Karpas-422 (cell line): ENCODE measurements at places on chromosomes 4 and X.

DNA sequence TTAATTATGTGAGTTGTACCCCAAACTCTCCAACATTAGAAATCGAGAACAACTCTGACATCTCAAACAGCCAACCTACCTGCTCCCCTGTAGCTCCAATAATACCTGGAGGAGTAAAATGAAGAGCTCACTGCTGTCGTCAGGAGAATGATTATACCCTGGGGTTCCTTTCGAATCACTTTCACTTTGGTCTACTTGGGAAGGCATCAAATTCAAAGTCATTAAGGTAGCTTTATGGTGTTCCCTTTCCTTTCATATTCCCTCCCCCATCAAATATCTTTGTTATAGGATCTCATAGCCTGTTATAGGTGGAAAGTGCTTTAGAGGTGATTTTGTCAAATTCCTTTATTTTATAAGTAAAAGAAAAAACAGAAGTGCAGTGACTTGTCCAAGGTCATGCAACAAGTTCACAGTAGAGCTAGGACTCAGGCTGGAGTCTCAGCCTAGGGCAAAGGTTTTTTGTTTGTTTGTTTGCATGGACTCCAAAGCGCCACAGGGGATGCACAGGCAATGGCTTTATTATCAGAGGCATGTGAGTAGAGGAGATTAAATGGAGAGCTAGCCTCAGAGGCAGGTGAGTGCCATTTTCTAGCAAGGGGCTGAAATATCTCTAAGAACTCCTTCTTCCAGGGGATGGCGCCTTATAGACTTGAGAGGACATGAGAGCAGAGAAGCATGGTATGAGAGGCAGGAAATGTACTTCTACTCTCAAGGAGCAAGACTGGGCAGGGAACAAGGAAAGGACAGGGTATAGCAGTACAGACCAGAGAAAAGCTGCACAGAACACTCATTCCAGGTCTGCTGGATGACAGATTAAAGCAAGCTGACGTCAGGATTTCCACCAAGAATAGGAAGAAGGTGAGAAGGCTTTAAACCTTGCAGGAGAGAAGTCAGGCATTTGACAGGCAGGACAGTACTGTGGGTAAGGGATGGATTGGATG, 262.1 kb upstream of the GPC4 start:
- DNase-seq: no peak

DNA sequence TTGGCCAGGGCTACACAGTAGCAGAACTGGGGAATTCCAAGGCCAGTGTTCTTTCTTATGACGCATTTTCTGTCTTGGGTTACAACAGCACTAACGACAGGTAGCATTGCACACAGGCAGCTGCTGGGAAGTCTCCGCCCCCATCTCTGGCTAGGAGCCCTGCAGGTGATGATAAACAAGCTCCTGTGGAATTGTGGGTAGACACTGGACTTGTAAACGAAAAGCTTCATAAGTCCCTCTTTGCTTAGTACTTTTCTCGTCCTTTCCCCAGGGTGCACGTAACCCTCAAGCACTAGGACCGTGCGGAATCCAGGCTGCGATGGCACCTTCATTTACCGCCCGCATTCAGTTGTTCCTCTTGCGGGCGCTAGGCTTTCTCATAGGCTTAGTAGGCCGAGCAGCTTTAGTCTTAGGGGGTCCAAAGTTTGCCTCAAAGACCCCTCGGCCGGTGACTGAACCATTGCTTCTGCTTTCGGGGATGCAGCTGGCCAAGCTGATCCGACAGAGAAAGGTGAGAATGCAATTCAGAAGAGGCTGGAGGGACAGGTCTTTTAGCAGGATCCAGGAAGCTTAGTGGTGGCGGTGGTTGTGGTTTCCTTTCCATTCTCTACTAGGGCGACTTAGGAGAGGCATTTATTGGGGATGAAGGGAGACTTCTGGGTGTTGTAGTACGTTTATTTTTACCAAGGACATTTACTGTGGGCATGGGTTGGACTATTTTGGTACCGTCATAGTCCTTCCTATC, at the start of gene FAAH2:
Gene FAAH2, plus strand, starts transcription at position 200 of the 745 bp plus-strand sequence. Its CDS starts 120 bp downstream, at position 320.
- DNase-seq: peak; percentile 44

DNA sequence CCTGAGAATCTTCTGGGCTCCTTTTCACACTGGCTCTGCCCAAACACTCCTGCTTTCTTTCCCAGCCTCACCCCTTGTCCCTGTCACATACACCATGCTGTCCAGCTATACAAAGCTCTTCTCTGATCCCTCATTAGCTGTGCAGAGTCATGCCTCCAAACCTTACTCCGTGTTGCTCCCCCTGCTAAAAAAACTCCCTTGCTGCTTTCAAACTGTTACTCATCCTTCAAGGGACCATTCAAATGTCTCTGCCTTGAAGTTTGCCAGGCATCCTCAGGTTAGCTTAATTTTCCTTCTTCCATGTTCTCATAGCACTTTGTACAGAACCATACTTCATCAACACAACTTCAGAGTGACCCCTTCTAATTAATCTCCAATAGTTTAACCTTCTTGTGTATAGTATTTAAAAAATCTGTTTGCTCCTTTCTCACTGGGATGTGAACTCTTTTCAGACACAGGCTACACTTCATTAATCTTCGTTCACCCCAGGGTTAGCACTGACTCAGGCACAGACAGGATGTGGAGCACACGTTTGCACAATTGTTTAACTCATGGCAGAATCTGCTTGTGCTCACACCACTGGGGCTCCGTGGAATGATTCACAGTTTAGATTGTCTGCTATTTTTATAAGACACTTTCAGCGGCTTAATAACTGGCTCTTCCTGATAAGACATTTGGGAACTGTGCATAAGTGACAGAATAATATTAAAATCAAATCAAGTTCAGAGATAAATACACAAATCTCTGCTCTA, 21.4 kb upstream of the SEL1L3 start:
- DNase-seq: peak; percentile 60

DNA sequence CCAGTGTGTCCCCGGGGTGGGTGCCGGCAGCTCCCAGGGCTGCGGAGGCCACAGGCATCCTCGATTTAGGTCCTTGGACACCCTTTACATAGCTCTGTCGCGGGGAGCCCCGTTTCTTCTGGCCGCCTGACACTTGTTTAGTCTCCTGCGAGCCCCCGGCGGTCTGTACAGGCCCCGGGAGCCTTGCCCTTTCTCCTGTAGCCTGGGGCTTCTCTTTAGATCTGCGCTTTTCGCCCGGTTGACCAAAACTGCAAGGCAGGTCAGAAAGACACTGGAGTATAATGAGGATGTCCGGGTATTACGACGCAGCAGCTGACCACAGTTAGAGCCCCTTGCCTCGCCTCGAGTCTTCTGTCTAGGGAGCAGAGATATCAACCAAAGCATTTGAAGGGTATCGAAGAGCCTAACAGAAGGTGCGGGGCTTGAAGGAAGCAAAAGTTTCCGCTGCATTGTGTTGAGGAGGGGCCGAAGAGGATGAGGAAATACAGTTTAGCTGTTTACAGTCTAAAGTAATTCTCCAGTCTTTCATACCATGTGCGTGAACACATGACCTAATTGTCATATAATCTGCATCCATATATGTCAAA, 479 bp downstream of the BRCC3 start:
- peak; percentile 45 for DNase-seq

DNA sequence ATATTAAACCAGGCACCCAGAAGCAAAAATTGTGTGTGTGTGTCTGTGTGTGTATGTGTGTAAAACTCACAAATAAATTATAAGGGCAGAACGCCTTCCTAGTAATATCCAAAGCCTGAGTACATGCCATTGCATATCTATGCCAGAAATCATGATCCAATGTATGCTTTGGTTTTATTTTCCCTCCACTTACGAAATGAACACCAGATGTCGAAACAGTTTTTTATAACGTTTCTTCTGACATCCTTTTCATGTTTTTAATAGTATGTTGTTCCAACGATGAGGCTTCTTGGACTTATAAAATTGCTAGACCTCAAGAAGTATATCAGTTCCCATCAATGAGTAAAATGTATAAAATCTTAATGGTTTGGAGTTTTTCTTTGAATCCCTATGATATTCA, 55.4 kb downstream of the KCNIP4 start:
- no peak for DNase-seq

- no peak for DNase-seq
Observed at GRCh38 chrX:74291577-74291963, 12.4 kb upstream of the ZCCHC13 start.

DNA sequence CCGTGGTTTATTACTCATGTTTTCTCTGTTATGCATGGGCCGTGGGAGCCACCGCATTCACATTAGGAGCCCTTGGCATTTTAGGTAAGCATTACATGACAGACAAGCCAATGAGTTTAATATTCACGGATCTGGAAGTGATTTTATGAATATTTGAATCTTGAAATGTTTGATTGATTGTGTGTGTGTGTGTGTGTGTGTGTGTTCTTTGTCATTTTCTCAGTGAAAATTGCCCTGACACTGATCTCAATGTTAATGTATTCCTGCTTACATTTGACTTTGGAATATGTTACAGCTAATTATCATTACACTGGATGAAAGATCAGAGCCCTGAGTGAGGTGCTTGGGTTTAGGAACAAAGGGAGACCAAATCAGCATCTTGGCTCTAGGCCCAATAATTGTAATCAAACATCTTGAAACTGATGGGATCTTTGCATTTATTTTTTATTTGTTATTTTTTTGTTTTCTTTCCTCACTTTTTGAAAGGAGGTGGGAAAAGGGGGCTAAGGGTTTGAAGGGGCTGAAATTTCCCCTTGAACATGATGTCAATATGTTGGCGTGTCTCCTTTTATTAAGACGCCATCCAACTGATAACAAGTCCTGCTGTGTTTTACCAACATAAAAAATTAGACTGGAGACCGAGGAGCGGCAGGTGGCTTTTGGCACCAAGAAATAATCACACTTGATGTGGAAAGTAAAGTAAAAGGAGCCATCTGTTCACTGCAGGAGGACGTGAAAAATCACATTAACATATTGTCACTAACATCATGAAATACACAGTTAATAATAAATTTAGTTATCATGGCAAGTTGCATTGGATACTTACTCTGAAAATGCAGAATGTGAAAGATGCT, 5.2 kb upstream of the GK2 start:
- no peak for DNase-seq

DNA sequence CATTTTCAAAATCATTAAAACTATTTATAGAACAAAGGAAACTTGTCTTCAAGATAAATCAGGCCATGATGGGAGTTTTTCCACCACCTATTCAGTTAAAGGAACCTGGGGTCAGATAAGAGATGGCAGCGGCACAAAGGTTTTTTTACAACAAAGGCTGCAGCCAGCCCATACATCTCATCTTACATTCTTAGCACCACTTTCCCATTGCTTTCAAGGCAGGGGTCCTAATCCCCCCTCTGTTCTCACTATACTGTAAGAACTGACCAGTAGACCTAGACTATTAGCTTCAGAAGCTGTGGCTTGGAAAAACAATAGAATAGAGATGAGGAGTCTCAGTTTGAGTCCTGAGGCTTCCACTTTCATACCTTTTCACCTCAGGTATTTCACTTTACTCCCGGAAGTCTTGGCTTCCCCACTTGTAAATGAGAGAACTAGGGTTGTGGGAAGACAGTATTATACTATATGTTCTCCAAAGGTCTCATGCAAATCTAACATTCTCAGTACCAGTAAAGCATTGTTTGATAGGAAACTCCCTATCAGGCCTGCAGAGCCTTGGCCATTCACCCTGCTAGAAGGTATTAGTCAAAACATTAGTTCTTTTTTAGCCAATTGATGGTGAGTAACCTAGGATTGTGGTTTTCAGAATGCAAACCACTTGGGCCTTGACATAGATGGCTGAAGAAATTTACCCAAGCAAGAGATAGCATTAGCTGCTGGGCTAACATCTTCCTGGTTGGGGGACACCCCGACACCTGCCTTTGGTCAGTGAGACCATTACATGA, 182.9 kb upstream of the PBDC1 start:
- no peak for DNase-seq

DNA sequence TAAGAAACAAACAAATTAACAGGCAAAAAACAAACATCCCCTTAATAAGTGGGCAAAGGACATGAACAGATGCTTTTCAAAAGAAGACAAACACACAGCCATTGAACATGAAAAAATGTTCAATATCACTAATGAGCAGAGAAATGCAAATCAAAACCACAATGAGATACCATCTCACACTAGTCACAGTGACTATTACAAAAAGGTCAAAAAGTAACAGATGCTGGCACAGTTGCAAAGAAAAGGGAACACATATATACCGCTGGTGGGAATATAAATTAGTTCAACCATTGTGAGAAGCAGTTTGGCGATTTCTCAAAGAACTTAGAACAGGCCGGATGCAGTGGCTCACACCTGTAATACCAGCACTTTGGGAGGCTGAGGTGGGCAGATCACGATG, 146.1 kb upstream of the NEIL3 start:
- no peak for DNase-seq

- DNase-seq: no peak
Observed at GRCh38 chr4:41719417-41719816, 29.1 kb downstream of the PHOX2B start.

- DNase-seq: no peak
Observed at GRCh38 chrX:134171661-134172587, 65.1 kb upstream of the CCDC160 start.

- no peak for DNase-seq
Observed at GRCh38 chr4:7790023-7790422, 149.6 kb downstream of the AFAP1 start.

GRCh38 chr4:166165829-166166420, 292.9 kb downstream of the TLL1 start:
- DNase-seq: peak; percentile 94

- no peak for DNase-seq
Observed at GRCh38 chr4:17203797-17204196, 305.4 kb upstream of the LDB2 start.
